ENCODE measurements at places on chromosomes 11 and 22.

GRCh38 chr11:11347592-11347991, 5.5 kb downstream of the CSNK2A3 start:
- DNase-seq: no peak

DNA sequence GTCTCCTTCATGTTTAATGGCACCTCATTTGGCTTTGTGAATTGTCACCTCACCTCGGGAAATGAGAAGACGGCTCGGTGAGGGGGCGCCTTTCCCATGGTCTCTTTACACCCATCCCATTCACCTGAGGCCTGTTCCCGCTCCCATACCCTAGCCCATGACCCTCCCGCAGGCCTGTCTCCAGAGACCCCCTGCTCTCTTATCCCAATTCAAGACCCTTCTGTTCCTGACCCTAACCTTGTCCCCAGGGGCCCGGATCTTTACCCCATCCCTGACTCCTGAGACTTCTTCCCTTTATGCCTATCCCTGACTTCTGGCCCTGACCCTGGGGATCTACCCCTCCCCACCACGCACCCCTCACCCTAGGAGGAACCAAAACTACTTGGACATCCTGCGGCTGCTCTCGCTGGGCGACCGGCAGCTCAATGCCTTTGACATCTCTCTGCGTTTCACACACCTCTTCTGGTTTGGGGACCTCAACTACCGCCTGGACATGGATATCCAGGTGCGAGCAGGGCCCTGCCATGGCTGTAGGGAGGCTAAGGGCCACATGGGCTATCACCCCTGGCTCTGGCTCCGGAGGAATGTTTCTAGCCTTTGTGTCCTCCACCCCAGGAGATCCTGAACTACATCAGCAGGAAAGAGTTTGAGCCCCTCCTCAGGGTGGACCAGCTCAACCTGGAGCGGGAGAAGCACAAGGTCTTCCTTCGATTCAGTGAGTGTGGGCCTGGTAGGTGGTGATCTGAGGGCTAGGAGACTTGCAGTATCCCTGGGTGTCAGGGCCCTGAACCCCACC, 7.9 kb downstream of the INPPL1 start:
- DNase-seq: no peak

GRCh38 chr22:44861245-44861644, 108.9 kb downstream of the ARHGAP8 start:
- no peak for DNase-seq

DNA sequence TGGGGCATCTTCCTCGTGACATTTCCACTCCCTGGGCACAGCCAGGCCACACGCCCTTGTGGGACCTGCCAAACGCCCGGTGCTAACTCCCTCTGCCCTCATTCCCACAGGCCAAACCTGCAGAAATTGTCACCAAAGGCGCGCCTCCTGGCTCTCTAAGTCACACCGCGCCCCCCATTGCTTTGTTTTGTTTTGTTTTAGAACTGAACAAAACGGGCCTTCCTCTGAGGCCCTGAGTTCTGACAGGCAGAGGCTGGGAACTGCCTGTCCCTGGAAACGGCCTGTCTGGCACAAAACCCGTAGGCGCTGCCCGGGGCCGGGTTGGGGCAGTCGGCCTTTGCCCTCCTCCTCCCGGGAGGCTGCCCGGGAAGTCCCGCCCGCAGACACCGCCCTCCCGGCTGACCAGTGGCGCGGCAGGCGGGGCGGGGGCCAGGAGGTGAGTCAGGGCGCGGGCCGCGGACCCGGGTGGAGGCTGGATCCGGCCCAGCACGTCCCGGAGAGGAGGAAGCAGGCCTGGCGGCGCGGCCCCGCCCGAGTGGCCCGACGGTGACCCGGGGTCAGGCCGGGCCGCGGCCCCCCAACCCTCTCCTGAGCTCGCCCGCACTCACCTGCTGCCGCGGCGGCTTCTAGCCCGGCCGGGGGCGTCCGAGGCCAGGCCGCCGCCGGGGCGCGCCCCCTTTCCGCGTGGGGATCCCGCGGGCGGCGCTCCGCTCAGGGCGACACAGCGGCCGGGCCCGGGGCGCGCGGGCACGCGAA, 465 bp downstream of the SUN2 start:
- DNase-seq: peak; percentile 76

DNA sequence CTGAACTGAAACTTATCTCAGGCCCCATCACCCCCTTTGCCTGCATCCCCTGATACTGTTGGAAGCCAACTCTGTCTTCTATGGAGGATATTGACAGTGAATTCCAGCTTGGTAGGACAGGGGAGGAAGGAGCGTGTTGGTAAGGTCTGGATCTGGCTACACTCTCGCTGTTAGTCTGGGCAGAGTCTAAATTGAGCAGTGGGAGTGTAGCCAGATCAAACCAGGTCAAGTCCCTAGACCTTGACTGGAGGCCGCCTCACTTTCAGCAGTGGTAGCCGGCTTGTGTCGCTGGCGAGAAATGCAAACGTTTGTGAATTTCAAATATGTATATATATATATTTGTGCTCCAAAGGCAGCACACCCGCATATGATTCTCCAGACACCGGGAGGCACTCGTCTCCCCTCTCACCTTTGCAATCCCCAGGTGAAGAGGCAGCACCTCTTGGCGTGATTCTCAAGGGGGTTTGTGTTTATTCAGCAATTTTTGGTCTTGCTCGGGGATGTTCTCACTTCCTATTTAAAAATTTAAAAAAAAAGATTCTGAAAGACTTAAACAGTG, 26.7 kb downstream of the DHCR7 start:
- no peak for DNase-seq

DNA sequence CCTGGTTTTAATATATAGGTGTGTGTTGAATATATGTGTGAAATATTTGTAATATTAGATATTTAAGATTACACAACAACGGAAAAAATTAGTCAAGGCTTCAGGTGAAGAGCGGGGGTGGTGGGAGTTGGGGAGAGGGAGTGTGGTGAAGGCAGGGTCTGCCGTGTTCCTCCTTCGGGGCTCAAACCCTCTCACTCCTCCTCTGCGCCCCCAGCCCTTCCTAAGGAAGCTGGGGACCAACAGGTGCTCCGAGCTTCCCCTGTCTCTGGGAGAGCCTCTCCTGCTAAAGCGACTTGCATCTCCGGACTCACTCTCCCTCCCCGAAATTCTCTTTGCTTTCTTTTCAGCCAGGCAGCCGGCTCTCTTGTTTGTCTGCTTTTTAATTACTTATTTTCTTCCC, 960 bp upstream of the CADM1 start:
- DNase-seq: no peak

DNA sequence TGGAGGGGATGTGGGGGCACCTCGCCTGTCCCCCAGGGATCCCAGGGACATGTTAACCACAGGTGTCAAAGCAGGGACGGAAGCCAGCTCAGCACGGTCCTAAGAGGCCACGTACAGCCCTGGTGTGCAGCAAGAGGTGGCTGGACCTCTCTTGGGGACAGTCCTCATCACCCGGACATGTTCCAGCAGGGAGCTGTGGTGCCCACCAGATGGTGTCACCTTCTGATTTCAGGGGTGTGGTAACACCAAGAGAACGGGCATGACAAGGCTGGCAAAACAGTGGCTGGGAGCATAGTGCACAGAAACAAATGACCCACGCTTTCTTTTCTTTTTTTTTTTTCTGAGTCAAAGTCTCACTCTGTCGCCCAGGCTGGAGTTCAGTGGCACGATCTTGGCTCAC, 25.6 kb upstream of the COMT start:
- no peak for DNase-seq

Measured in lung microvascular endothelial cell (primary cell).